ENCODE measurements at places on chromosomes 6 and 20. TPM values are rescaled to one million over a fixed set of nuclear protein-coding genes. Genes with fewer than 3 reads are reported as not detected.

GSTA2 gene
- total RNA-seq, result 15.7 TPM

GCNT2 gene
- total RNA-seq, result 92.5 TPM

OGFRL1 gene
- total RNA-seq, result 36.3 TPM

BPIFB2 gene
- not detected for total RNA-seq

VARS2 gene
- 40.0 TPM for total RNA-seq

ZC3H12D gene
- total RNA-seq, result 7.8 TPM

All from Peyer's patch (tissue), 4 donors.